ENCODE measurements at places on chromosomes 11 and 22.

DNA sequence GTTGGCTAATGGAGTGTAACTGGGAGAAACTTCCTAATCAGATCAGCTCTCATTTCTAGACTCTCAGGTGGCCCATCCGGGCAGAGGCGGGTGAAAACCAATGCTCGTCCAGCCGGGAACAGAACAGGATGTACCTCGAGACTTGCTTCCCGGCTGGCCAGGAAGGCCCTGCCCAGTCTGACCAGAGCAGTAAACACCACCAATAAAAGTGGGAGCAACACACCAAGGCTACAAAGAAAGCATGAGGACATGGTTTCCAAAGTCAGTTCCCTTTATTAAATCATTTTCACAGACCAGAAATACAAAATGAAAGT is 940 bp upstream of the TNKS1BP1 start:
- DNase-seq, result no peak

- DNase-seq, result no peak
Observed at GRCh38 chr11:13183094-13183825, 94.3 kb upstream of the BMAL1 start.

DNA sequence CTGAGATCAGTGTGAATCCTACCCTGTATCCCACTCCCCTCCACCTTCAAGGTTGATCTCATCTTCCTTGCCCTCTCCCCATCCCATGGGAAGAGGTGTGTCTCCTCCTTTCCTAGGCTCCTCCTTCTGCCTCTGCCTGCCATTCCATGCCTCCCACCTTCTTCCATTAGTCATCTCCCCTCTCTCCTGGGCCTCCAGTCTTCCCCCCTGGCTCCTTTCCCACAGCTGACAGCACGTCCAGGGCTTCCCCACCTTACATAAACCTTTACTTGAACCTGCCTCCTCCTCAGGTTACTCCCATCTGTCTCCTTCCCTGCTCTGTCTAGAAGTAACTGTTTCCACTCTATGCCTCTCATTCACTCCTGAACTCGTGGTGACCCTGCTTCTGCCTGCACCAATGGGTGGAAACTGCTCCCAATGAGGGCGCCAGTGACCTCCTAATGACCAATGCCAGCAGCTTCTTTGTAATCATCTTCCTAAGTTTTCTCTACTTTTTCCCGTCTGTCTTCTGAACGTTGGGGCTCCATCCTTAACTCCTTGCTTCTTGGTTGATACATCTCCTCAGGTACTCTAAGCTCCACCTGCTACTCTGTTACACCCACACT is 266.9 kb upstream of the NARS2 start:
- no peak for DNase-seq

DNA sequence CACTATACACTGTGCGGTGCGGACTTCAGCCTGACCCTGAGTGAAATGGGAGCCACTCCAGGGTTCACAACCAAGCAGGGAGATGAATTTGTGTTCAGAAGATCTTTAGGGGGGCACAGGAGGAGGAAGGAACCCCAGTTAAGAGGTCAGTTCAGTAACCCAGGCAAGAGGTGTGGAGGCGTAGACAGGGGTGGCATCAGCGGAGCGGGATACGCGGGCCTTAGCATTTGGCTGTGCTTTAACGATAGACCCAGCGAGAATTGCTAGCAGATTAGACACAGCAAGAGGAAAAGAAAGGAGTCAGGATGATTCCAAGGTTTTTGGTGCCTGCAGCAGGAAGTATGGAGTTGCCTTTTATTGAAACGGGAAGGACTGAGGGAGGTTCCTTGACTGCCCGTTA is 46.8 kb downstream of the CTTN start:
- DNase-seq, result no peak

- no peak for DNase-seq
Observed at GRCh38 chr11:2582946-2583604, 116.7 kb downstream of the KCNQ1OT1 start.

DNA sequence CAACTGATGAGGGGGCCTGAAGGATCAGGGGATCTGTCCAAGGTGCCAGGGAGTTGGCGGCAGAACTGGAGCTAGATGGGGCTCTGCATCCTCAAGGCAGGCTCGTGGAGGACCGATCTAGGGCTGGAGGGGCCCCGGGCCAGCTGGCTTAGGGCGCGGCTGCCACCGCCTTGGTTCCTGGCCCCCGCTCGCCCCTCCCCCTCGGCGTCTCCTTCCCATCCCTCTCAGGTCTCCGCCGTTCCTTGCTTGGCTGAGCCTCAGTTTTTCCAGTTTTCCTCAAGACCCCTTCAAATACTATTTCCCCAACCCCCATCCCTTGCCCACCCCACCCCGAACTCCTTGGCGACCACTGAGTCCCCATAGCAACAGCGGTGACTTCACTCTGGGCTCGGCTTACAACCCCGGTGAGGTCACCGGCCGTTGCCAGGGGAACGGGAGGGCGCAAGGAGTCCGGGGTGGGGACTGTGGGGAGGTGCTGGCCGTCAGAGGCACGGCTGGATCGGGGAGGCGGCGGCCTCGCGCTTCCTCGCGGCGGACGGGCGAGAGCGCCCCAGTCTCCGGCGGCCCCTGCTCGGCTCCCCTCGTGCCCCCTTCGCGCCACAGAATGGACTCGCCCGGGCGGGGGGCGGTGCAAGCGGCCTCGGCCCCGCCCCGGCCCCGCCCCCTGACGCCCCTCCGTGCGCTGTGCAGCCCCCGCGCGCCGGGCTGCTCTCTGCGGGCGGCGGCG is 7.5 kb downstream of the FREY1 start:
- DNase-seq, result peak; percentile 44

DNA sequence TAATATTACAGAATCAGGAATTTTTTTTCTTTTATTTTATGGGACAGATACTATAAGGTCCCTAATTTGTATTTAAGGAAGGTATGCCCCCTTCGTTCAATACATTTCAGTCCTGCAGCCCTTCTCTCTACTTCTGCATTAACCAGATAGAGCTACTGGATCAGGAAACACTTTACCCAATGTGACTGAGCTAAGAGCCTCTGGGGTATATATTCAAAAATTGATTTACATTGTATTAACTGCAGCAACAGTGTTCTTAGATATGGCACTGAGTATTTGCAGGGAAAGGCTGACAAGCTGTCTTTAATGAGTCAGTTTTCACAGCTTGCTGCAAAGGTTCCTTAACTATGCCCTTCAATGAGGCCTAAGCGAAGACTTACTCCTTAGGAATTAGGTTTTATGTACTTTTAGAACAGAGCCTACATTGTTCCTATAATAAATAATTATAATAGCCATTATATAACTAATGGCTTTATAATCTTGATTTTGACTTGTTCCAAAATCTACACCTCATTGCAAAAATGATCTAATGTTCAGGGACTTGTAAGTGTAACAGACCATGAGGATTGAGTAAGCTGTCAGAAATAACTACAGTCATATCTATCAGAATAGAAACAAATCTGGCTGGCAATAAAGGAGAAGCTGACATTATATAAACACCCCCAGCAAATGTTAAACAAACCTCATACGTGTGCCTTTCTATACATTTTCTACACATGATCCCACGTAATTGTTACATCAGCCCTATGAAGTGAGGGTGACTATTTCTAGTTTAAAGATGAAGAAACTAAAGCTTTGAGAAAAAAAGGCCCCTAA is 55.0 kb downstream of the DDI1 start:
- DNase-seq, result no peak

DNA sequence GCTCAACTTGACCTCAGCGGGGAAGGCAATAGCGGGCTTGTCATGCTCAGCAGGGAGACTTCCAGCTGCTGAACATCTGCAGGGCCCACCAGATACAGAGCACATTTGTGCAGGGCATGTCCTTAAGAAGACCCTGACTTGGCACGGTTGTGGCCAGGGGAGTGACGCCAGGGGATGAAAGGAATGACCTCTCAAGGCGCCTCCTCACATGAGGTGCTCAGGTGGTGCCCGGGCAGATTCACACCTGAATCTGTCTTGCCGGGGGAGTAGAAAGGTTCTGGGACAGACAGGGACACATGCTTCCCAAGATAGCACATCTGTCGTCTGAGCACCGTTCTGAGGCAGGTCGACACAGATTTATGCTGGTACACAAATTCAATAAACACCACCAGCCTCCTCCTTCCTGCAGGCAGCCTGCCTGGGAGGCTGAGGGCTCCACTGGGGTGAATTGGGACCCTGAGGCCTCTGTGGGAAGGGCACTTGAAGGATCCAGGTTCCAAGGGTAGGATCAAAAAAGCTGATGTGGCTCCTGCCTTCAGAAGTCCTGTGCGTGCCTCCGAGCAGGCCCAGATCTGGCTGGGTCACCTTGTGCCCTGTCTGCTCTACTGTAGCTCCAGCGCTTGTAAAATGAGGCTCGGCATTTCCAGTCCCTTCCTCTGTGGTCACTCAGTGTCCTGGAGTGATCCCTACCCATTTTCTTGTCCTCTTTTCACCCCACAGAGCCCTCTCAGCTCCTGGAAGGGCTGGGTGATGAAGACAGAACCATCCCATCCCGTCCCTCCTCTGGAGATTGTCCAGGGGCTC is 49.6 kb upstream of the NECTIN1 start:
- DNase-seq, result no peak

Data from stimulated activated CD4-positive, alpha-beta T cell treated with anti-CD3 and anti-CD28 coated beads, Interleukin-15, amount 100 ng/mL, for 48 hours (primary cell).